ENCODE measurements at places on chromosomes 7 and 10. TPM values are rescaled to one million over a fixed set of nuclear protein-coding genes. Genes with fewer than 3 reads are reported as not detected.

- DNase-seq: no peak
Measured at GRCh38 chr10:131193923-131194322, 117.6 kb downstream of the TCERG1L start.

TAS2R3 gene
- 2.7 TPM for total RNA-seq

CACNB2 gene
- 2.8 TPM for total RNA-seq

NPS gene
- total RNA-seq: not detected

DNA sequence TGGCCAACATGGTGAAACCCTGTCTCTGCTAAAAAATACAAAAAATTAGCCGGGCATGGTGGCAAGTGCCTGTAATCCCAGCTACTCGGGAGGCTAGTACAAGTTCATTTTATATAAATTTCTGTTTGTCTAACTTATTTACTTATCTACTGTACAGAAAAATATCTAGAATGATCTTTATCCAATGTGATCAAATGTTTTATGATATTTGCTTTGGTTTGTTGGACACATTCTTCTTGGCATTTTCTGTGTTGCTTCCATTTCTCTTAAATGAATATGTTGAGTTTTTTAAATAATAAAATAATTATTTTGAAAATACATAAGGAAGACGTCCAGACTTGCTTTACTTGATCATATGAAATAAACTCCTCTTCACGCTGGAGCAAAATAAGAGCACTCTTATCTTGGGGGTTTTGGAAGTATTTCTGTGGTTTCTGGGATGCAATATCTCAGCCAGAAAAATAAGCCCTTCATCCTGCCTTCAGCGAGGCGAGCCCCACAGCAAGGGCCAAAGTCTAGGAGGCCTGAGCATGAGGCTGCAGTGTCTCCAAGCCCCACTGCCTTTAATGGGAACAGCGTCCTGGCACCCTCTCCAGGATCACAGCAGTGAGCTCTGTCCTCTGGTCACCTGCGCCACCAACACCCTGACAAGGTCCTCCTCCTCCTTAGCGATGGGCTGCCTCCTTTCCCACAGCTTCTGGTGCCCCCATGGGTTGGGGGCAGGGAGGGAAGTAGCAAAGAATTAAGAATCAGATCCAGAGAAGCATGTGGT lies 480.2 kb downstream of the KCNMA1 start:
- no peak for DNase-seq

C10orf67 gene
- total RNA-seq: 1.6 TPM

GRCh38 chr10:32650246-32650655 lies 204.3 kb downstream of the CCDC7 start:
- DNase-seq: no peak

GRCh38 chr7:36781011-36781738 lies 56.9 kb upstream of the AOAH start:
- no peak for DNase-seq

MKX gene
- total RNA-seq: 1.3 TPM

DNA sequence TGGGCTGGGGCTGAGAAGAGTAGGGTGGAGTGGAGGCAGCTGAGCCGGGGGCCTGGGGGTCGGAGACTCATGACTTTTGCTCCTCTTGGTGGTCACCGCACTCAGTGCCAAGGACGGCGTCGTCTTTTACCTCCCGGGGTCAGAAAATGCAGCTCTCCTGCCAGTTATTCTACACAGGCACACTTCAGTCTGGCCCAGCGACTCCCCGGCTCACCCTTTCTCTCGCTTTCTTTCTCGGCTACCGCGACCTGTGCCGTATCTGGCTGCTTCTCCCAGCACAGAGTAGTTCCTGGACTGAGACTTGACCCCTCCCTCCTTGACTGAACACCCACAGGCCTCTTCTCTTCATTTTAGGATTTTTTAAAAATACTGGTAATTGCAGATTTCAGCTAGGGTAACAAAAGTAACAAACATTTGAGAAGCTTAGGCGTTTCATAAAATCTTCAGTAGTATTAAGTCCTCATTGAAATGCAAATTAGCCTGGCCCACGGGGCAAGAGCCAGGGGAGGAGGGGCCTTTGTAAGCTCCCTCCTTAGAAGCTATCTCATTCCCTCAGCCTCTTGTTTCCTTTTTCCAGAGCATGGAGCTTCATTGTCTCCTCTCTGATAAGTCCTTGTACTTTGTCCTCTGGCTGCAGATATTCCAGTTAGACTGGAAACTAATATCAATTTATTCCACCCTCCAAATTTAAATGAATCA lies 1.1 kb upstream of the PRLHR start:
- no peak for DNase-seq

ALOX5 gene
- total RNA-seq: 58.1 TPM

DNA sequence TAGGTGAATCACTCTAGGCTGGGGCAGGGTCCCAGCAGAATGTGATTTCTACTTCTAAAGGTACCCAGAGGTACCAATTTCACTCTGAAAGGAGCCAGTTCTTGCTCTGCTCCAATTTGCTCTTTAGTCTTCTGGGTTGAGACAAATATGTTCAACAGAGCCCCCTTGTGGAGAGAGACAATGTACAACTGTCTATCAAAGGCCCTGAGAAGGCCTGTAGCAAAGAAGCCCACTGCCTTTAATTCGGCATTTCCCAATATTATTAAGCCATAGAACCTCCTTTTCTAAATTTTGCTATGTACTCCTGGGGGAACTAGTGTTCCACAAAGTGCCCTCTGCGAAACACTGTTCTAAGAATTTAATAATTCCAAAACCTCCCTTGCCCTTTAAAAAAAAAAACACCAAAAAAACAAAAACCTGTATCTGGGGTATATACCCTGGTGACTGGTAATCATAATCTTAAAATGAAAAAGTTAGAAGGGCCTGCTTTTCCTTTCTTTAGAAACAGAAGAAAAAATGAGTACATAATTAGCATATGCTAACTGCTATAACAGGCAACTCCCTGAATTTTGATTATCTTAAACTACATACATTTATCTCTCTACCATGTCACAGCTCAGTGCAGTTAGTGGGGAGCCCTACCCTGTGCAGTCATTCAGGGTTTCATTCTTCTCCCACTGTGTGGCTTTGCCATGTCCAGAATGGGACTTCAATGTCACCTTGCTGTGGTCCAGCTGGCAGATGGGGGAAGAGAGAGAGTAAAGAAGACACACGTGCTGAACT lies 160.9 kb upstream of the BMPER start:
- DNase-seq: no peak

- DNase-seq: no peak
Measured at GRCh38 chr7:23298141-23298881, 828 bp upstream of the MALSU1 start.

TMEM236 gene
- total RNA-seq: 1.9 TPM

COL13A1 gene
- 5.2 TPM for total RNA-seq

STEAP4 gene
- 80.2 TPM for total RNA-seq

WAPL gene
- total RNA-seq: 34.7 TPM

RALA gene
- 25.1 TPM for total RNA-seq

EFCAB10 gene
- total RNA-seq: 0.91 TPM

GRCh38 chr7:65960351-65961074 lies 21.5 kb downstream of the GUSB start:
- DNase-seq: no peak

GHRHR gene
- total RNA-seq: not detected

- DNase-seq: no peak
Measured at GRCh38 chr7:41257660-41258059, 445.2 kb downstream of the INHBA start.

DNA sequence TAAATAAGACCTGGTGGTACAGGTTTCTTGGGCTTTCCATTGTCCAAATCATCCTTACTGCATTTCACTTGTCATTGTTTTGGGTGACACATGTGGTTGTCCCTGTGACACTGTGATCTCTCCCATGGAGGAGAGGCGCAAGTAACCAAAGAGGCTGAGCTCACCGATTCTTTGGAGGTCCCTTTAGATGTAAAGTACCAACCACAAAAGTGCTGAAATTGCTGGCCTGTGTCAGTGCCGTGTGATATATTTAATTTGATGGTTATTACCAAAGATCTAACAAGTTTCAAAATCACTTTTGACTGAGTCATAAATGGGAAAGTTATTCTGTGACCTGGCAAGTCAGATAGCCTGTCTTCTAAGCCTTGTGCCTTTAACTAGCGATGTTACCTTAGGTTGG lies 19.4 kb downstream of the MCM10 start:
- DNase-seq: no peak

WEE2 gene
- total RNA-seq: 0.06 TPM

DNA sequence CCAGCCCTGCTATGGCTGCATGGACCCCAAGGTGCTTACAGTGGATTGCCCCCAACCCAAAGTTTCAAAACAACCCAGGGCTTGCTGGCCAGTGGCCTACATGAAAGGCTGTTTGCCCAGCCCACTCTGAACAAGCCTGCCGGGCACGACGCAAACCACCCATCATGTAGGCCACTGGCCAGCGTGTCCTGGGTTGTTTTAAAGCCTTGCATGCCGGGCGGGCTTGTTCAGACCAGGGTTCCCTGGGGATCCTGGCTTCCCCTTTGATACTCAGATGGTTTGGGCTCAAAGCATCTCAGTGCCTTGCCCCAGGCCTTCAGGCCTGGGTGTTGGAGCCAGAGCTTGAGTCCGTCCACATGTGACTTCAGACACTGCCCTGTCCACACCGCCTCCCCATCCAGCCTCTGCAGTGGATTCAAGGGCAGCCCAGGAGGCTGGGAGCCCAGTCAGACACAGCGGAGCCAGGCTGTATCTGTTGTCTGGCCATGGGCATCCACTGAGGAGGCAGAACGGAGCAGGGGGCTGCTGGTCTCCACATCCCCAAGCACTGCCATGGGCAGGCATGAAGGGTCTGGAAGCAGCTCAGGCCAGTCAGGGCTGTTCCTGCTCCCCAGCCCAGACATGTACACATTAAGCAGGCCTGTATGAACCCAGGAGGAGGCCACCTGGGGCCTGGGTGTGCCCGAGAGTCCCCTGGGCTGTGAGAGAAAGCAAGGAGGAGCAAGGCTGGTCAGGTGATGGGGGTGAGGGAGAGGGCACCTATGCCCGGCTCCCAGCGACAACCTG lies 4.0 kb upstream of the ADIRF start:
- no peak for DNase-seq

NKX1-2 gene
- total RNA-seq: not detected

DNA sequence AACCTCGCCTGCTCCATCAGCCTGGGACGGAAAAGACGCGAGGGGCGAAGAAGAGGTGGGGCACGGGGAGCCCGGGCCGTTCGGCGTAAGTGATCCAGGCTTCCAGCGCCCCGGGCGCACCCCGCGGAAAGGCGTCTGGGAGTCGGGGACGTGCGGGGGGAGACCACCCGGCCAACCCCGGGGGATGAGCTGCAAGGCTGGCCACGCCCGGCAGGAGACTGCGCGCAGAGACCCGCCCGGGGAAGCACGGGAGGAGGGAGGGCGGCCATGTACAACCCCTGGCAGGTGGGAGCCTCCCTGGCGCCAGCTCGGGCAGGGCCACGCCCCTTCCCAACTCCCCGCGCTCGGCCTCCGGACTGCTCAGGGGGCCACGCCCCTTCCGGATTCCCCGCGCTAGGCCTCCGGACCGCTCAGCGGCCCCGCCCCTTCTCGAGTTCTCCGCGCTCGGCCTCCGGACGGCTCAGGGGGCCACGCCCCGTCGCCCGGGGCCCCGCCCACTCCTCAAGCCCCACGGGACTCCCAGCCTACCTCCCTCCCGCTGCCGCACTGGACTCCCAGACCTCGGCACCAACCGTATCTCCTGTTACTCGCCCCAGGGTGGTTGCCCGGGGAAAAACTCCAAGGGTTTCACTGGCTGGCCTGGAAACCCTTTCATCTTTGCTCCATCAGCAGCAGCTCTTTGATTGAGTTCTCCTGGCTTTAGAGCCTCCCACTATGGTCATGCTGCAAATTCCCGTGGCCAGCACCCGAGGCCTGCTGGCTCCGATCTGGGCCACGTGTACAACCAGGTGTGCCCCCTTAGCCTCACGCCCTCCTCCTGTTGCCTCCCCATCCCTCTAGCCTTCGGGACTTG lies 284.4 kb downstream of the ZEB1 start:
- DNase-seq: peak; percentile 99

DNA sequence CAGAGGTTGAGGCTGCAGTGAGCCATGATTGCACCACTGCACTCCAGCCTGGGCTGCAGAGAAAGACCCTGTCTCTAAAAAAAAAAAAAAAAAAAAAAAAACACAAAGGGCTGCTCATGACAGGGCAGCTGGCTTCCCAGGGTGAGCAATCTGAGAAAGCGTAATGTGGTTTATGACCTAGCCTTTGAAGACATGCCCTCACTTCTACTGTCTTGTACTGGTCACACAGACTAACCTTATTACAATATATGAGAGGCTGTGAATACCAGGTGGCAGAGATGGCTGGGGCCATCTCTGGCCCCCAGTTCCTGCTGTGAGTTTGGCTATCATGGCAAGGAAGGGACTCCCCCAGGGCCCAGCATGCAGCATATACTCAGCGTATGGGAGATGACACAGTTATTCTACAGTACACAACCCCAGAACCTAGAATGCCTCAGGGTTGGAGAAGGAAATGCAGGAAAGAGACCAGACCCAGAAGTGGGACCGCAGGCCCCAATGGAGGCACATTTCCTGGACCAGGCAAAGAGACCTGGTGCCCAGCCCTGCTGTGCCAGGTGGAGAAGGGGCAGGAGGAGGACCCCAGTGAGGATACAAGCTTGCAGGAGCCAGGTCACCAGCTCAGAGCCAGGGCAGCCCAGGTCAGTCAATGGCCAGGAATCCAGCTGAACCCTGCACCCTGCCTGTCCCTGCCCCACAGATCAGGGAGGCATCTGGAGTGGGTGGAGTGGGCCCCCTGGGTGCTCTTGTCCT lies 26.3 kb downstream of the NPTX2 start:
- no peak for DNase-seq

DNA sequence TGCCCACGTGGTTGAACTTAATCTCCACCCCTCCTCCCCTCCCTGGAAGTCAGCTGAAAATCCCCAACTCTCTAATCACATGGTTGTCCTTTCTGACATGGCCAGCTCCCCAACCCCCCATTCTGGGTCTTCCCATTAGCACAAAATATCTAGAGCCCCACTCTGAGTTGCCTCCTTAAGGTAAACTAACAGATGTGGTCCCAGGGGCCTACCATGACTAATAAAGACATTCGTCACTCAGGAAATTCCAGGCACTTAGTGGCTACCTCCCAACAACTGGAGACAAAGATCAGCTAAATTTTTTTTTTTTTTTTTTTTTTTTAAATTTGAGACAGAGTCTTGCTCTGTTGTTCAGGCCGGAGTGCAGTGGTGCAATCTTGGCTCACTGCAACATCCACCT lies 21.1 kb downstream of the CCDC126 start:
- DNase-seq: no peak

GRCh38 chr7:117800841-117801240 lies 72.4 kb downstream of the CTTNBP2 start:
- DNase-seq: no peak

MSMB gene
- not detected for total RNA-seq
